ENCODE measurements at places on chromosomes 7 and 10. TPM values are rescaled to one million over a fixed set of nuclear protein-coding genes. Genes with fewer than 3 reads are reported as not detected.

DNA sequence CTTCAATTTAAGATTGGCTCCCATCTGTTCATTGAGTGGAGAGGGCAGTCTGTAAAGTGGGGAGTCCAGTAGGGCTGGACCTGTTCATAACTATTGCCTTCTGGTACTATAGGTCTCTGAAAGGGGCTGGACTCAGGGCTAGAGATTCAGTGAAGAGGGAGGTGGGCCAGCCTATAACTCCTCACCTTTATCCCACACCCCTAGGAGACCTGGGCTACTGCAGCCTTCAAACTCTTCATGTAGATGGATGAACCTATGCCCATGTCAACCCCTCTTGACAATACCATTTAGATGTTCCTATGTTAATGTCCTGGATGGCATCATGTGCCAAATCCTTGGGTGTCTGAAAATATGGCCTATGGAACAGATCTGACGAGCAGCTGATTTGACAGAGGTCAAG lies 22.0 kb downstream of the MBL2 start:
- no peak for DNase-seq

DNA sequence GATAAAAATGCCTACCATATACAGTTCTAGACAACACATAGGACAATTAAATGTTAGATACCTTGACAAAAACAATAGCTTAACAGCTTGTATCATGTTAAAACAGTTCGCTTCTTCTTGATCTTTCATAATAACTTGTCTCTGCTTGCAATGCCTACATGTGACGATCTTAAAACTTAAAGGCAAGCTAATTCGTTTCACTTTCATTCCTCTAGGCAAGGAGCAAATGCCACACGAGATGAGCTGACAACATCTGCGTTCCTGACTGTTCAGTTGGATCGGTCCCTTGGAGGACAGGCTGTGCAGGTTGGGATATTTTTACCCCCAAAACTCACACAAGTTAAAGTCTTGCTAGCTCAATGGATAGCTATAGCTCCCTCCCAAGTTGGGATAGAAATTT lies 51.6 kb upstream of the ARL4A start:
- DNase-seq: peak; percentile 22

DNA sequence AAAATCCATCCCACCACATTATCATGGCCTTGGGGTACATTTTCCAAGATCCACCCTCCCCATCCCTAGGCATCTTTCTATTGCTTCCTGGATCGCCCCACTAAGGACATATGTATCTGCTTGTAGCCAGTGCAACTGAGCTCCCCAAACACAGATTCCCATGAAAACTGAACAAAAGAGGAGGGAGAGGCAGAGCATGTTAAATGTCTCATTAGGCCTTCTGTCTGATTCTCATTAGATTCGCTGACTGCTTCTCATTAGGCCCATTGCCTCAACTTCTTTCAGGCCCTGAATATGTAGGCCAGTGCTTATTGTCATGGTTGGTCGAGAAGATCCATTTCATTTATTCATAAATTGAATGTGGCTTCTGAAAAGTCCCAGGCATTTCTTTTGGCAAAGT lies 698.9 kb downstream of the INHBA start:
- DNase-seq: no peak

DNA sequence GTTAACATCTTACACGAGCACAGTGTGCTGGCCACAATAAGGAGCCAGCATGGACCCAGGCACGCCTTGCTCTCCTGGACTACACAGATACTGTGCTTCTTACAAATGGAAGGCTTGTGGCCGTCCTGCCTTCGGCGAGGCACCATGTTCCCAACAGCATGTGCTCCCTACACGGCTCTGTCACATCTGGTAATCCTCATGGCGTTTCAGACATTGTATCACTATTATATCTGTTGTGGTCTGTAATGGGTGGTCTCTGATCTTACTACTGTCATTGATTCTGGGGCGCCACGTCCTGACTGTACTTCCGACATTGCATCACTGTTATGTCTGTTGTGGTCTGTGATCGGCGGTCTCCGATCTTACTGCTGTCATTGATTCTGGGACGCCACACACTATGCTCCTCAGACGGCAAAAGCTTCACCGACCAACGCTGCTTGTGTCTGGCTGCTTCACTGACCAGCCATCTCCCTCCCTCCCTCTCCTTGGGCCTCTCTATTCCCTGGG lies 195.4 kb downstream of the MAD1L1 start:
- peak; percentile 17 for DNase-seq

The LRRN3 gene
- 0.07 TPM for polyA plus RNA-seq
